ENCODE measurements at places on chromosomes 7 and 10. TPM values are rescaled to one million over a fixed set of nuclear protein-coding genes. Genes with fewer than 3 reads are reported as not detected.

The LDB3 gene
- 64.6 TPM for total RNA-seq

The CFAP46 gene
- total RNA-seq: 4.6 TPM

The PLEKHA8 gene
- total RNA-seq: 15.7 TPM

The FOXL3 gene
- not detected for total RNA-seq

The HOXA3 gene
- total RNA-seq: 77.4 TPM

The VPS37D gene
- total RNA-seq: 18.6 TPM

The DNAJC2 gene
- 18.0 TPM for total RNA-seq

The HKDC1 gene
- total RNA-seq: 9.2 TPM

The TMEM176B gene
- total RNA-seq: 69.6 TPM

The GNGT1 gene
- not detected for total RNA-seq

The PPP1R17 gene
- not detected for total RNA-seq

The ACTL6B gene
- not detected for total RNA-seq

The SPDYE1 gene
- total RNA-seq: not detected
